ENCODE measurements at places on chromosomes 11 and 22. TPM values are rescaled to one million over a fixed set of nuclear protein-coding genes. Genes with fewer than 3 reads are reported as not detected.

DNA sequence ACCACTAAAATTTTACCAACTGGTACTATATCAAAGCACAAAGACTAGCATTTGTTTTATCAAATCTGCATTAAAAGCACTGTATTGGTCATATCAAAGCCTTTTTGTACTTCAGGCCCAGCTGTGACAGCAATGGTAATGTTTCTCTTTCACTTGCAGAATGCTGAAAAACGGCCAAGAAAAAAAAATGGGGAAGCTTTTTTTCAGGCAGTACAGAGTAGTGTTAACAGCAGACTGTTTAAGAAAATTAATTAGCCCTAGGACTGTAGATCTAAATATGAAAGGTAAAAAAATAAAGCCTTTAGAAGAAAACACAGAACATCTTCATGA, 33.3 kb downstream of the DENND5A start:
- H3K27me3 ChIP-seq, result no peaks in the 10 kb centered on the region
- H3K27ac ChIP-seq, result no peak overlapping the region
- no peak for DNase-seq
- H3K36me3 ChIP-seq, result no peaks in the 10 kb centered on the region
- no peak overlapping the region for H3K4me3 ChIP-seq

PKNOX2 gene
- not detected for total RNA-seq

GRCh38 chr11:34339149-34340064, 18.4 kb downstream of the ABTB2 start:
- peak overlapping the region; percentile 46 for H3K27ac ChIP-seq
- H3K4me3 ChIP-seq, result no peak overlapping the region
- H3K36me3 ChIP-seq, result no peaks in the 10 kb centered on the region
- peak; percentile 94 for DNase-seq

ARFGAP2 gene
- total RNA-seq, result 75.3 TPM

GRCh38 chr11:17597770-17598169, 50.7 kb downstream of the OTOG start:
- DNase-seq, result no peak
- H3K36me3 ChIP-seq, result no peaks in the 10 kb centered on the region
- H3K4me1 ChIP-seq, result no peaks in the 10 kb centered on the region
- H3K4me3 ChIP-seq, result no peak overlapping the region
- H3K27me3 ChIP-seq, result 0 out of 2 replicates have a peak, but pooled peaks cover 3% of the 10 kb centered on the region

- no peaks in the 10 kb centered on the region for H3K27me3 ChIP-seq
- H3K27ac ChIP-seq, result no peak overlapping the region
- no peaks in the 10 kb centered on the region for H3K4me1 ChIP-seq
- H3K36me3 ChIP-seq, result no peaks in the 10 kb centered on the region
- no peak overlapping the region for H3K4me3 ChIP-seq
Measured at GRCh38 chr11:95652002-95652472, 137.5 kb downstream of the FAM76B start.

- H3K27ac ChIP-seq, result no peak overlapping the region
- no peaks in the 10 kb centered on the region for H3K36me3 ChIP-seq
- DNase-seq, result no peak
- peaks cover 13% of the 10 kb centered on the region for H3K27me3 ChIP-seq
Measured at GRCh38 chr22:30609260-30610185, 2.5 kb downstream of the TCN2 start.

Data from HepG2 (cell line).